CD4-positive, alpha-beta T cell treated with Interleukin-17A for 4 hours (primary cell): ENCODE measurements at places on chromosomes 3 and 15.

GRCh38 chr3:151230646-151231045 lies 27.6 kb upstream of the GPR171 start:
- DNase-seq, result no peak

GRCh38 chr15:48595981-48596380 lies 49.5 kb downstream of the FBN1 start:
- DNase-seq, result no peak

- no peak for DNase-seq
Measured at GRCh38 chr3:48214225-48214624, 9.1 kb upstream of the CAMP start.

DNA sequence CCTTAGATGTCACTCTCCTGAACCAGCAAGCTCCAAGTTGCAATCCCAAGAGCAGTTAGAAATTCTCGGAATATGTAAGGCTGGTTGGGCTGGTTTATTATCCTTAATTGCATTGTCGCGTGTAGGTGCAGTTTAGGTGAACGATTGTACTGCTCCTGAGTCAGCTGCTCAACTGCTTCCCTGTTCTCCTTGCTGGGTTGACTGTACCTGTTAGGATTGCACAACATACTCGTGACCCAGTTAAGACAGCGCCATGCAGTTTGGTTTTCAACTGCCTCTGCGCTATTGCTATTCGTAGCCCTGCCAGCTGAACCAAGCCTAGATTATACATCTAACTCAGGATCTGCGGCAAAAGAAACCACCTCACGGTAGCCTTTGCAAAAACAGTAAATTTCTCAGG lies 41.0 kb downstream of the BCL2L10 start:
- DNase-seq, result no peak

DNA sequence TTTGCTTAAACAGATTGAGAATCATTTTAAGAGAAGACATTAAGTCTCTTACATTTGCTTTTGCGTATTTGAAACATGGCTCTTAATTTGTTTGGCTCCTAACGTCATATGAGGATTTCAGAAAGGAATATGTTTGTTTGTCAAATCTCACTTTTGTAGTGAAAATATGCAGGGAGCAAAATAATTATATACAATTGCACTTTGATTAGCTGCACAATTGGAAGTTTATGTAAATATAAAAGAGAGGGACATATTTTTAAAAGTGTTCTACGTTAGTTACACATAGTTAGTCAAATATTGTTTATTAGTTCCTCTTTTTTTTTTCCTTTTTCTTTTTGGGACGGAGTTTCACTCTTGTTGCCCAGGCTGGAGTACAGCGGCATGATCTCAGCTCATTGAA lies 42.7 kb upstream of the GOLIM4 start:
- no peak for DNase-seq

DNA sequence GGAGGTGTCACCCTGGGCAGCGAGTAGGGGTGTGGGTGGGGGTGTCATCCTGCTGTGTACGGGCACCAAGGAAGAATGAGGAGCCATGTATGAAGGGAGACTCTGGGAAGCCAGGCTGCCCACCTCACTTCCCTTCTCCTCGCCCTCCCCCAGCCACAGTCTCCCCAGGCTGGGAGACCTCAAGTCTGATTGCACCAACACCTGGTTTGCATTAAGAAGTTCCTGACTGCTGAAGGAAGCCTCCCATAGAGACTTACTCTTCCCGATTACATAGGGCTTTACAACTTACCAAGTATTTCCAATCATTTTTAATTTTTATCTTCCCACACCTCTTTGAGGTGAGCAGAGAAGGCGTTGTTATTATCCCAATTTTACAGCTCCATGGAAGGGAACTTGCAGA lies 29.5 kb upstream of the SMAD3 start:
- DNase-seq, result no peak

DNA sequence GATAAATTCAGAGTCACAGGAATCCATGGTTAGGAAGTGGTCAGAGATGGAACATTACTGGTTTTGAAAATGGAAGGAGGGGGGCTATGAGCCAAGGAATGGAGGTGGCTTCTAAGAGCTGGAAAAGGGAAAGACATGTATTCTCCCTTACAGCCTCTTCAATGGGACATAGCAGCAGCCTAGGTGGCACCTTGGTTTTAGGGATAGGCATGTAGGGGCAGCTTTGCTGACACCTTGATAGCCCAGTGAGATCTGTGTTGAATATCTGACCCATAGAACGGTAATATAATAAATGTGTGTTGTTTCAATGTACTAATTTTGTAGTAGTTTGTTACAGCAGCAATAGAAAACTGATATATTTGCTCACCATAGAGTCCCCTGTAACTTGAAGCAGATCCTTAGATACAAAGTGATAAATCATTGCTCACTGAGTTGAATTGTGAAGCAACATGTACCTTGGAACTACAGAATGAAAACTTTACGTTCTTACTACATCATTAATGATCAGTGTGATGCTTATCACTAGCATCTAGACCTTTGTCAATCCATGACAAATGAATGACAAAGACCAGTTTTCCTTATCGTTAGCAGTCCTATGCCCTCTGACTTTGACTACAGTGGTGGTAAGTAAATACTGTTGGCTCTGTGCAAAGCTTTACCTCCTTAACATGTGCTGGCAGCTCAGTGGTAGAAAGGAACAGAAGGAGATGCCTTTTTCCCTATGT lies 53.8 kb downstream of the TMEM45A start:
- no peak for DNase-seq

DNA sequence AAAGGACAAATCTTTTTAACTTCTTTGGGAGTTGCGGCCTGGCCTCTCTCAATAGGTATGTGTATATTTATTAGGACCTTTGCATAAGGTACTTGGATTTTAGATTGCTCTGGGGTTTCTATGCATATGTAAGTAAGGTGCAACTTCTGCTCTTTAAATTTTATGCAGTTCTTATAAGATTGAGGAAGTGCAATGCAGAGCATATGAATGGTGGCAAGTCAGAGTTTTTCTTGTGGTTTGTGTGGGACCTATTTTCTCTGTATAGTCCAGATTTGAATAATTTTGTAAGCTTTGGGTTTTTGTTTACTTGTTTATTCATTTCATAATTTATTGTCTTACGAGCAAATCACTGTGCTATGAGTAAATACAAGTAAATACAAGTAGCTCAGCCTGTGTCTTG lies 101.5 kb downstream of the ATG7 start:
- no peak for DNase-seq

GRCh38 chr3:14889205-14889604 lies 58.2 kb upstream of the NR2C2 start:
- DNase-seq, result no peak

GRCh38 chr3:185823078-185824044 lies 1.5 kb downstream of the IGF2BP2 start:
- DNase-seq, result peak; percentile 17

- peak; percentile 36 for DNase-seq
Measured at GRCh38 chr3:18758047-18758704, 333.0 kb upstream of the SATB1 start.

GRCh38 chr3:107928084-107928445 lies 162.8 kb downstream of the CD47 start:
- peak; percentile 31 for DNase-seq

DNA sequence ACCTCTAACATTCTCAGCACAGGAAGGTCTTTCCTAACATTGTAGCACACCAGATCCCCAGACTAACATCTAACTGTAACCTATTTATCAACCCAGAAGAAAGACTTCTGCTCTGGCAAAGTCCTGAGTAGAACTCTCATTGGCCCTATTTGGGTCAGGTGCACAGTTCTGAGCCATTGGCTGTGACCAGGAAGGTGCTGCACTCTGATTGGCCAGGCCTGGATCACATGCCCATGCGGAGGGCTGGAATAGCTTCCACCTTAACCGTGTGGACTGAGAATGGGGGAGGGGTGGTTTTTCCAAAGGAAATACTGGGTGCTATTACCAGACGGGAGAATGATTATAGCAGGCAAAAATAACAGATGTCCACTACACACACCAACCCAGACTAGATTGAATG lies 11.5 kb downstream of the FEZF2 start:
- no peak for DNase-seq

GRCh38 chr3:130661140-130661891 lies 85.3 kb downstream of the PIK3R4 start:
- DNase-seq, result no peak

DNA sequence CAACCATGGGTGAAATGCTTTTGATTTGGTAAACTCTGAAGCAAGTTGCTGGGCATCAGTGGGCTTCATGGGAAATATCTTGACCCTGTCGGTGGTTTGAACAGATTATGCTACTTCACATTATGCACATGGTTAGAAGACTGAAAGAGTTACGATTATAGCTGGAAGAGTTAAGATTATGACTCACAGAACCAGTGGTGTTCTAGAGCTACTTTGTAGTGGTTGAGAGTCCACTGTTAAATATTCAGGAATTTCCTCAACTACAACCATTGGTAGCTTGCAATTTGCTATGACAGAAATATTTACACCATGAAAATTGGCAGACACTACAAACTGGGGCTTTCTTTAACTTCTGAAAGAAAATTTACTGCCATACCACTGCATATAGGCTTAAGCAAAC lies 99.3 kb downstream of the GADL1 start:
- no peak for DNase-seq

GRCh38 chr15:100809151-100809550 lies 70.5 kb upstream of the ALDH1A3 start:
- DNase-seq, result no peak

GRCh38 chr3:100396967-100397366 lies 3.9 kb downstream of the TOMM70 start:
- no peak for DNase-seq

GRCh38 chr3:106485802-106486201 lies 617.0 kb upstream of the CBLB start:
- no peak for DNase-seq

GRCh38 chr3:101065962-101066361 lies 72.7 kb upstream of the ABI3BP start:
- DNase-seq, result no peak

GRCh38 chr3:42266085-42266484 lies at the start of gene CCK:
TSS of gene CCK (minus strand) at chr3:42266185. CDS start at chr3:42263630, 2,555 bp downstream.
- no peak for DNase-seq

DNA sequence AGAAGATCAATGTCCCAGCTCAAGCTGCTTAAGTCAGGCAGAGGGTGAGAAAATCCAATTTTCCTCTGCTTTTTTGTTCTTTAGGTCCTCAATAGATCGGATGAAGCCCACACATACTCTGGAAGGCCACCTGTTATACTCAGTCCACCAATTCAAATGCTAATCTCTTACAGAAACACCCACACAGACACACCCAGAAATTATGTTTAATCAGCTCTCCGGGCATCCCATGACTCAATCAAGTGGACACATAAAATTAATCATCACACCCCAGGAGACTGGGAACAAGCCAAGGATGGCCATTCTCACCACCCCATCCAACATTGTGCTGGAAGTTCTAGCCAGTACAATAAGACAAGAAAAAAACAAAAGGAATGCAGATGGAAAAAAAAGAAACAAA lies 67.8 kb upstream of the SLC24A5 start:
- no peak for DNase-seq

GRCh38 chr3:24006-24405 lies 172.6 kb upstream of the CHL1 start:
- no peak for DNase-seq

DNA sequence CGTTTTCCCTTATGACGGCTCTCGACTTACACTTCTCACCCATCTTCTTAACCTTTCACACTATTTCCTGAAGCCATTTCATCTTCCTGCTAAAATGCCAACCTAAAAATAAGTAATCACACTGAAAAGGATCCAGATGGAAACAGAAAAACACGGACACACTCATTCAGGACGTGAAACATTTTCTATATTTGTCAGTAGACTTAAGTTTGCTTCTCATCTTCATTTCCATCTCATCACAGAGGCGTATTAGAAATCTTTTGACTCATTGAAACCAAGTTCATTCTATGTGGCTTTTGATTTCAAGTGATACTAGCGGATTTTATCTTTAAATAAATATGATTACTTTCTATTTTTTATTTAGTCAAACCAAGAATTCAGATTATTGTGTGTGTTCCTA lies 27.4 kb upstream of the DLG1 start:
- DNase-seq, result no peak

DNA sequence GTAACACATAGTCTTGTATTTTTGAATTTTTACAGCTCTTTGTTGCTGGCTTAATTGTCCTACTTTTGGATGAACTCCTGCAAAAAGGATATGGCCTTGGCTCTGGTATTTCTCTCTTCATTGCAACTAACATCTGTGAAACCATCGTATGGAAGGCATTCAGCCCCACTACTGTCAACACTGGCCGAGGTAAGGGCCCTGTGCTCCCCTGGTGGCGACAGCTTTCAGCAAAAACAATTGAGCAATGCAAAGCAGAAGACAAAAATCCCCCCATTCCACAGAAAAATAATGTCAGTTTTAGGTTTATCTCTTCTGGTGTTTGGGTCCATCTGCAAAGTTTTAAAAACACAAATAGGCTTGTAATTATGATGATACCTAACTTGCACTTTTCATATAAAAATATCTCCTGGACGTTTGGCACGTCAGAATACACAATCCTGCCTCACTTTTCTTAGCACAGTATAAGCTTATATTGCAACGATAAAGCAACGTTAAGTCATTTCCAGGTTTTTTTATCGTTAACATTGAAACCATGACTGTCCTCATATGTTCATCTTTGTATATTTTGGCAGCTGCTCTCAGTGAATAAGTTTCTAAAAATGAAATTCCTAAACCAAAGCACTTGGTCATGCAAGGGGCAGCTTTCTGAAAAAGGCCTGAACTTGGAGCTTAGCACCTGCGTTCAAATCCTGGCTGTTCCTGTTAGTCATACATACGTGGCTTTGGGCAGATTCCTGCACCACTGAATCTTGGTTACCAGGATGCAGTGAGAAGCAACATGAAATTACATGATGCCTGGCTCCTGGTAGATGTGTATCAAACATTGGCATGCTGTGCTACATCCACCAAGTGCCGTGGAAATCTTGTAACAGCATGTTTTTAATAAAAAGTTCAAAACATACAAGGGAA lies 8.5 kb downstream of the SEC61A1 start:
- DNase-seq, result no peak

- no peak for DNase-seq
Measured at GRCh38 chr15:26864664-26865191, 2.1 kb upstream of the GABRA5 start.

DNA sequence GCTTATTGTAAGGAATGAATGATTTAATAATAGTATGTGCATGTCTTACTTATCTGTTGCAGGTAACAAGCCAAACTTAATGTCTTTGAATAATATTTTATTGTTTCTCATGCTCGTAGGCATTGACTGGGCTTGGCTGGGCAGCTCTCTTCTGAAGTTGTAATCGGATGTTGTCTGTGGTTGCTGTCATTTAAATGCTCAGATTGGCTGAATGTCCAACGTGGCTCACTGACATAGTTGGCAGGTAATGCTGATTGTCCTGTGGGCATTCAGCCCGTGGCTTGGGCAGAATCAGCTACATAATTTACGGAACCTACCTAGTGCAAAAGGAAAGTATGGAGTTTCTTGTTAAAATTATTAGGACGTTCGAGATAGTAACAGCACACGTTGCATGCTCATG lies 297.4 kb upstream of the GBE1 start:
- no peak for DNase-seq

- DNase-seq, result no peak
Measured at GRCh38 chr3:61876797-61877196, 315.4 kb downstream of the PTPRG start.
